ENCODE measurements at places on chromosomes 12 and 14.

DNA sequence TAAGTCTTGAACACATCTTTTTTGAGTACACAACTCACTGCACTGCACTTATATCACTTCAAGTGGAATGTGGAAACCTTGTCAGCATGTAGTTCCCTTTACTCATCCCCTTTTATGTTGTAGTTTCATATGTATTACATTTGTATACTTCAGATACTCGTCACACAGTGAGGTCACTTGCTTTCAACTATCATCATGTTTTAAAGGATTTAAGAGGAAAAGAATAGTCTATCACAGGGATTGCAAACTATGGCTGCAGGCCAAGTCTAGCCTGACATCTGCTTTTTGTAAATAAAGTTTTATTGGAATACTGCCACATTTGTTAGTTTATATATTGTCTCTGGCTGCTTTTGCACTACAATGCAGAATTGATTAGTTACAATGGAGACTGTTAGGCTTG is 24.3 kb downstream of the CNOT2 start:
- DNase-seq = no peak

GRCh38 chr14:50544911-50545310 is 12.5 kb upstream of the MAP4K5 start:
- DNase-seq = no peak

GRCh38 chr12:5715021-5715420 is 230.0 kb downstream of the ANO2 start:
- no peak for DNase-seq

GRCh38 chr12:121232163-121232562 is 22.2 kb downstream of the P2RX4 start:
- no peak for DNase-seq

DNA sequence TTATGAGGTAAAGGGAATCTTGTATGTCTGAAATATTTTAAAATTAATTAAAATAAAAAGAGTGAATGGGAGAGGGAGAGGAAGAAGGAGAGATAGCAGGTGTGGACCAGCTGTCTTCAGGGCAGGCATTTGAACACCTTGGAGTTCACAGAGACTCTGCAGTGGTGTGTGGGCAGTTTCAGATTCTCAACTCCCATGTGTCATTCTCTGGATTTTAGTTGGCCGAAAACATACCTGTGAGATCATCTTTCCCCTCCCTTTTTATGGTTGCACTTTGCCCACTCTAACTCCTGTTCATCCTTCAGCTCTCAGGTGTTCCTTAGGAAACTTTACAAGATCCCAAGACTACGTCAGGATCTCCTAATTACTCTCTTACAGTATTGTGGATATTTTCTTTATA is 108.1 kb downstream of the ERC1 start:
- no peak for DNase-seq

GRCh38 chr14:72948481-72949138 is 22.3 kb downstream of the DCAF4 start:
- DNase-seq = peak; percentile 51

- DNase-seq = no peak
Observed at GRCh38 chr12:101706403-101706802, 9.0 kb downstream of the CHPT1 start.

GRCh38 chr14:95123891-95124579 is 33.3 kb downstream of the DICER1 start:
- DNase-seq = no peak

DNA sequence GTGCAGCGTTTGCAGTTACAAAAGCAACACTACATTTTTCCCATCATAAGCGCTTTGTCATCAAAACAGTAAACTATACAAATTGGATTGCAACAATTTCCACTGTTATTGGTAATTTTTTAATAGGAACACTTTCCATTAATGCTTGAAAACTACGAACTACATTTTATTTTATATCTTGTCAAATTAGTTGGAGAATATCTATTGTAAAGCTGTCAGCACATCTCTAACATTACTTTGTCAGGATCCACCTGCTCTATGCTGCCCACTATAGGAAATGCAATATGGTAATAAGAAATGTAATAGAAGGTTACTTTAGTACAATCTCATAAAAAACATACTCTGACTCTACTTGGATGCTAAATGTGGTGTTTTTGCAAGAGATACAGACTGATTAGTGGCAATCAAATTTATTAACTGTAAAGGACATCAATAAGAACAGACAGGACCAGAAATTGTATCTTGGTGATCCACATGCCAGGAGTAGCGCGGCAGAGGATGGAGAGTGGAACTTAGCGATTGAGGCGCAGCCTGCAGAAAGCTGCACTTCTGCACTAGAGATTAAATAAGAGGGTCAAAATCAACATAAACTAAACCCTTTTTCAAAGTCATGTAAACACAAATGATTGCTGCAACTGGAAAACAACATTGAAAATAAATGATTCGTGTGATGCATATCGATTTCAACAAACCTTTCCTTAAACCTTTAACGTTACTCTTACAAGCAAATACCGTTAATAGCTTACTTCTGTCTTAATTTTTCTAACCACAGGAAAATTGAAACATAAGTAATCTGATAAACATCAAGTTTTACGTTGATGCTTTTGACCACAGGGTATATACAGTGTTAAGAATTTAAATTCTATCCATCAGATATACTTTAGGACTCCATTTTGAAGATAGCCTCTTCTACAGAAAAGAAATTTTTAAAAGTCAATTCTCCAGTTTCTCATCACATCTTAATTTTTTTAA is 3.6 kb upstream of the ARID2 start:
- peak; percentile 1 for DNase-seq

- DNase-seq = no peak
Observed at GRCh38 chr12:46212108-46212982, 56.5 kb downstream of the SLC38A1 start.

DNA sequence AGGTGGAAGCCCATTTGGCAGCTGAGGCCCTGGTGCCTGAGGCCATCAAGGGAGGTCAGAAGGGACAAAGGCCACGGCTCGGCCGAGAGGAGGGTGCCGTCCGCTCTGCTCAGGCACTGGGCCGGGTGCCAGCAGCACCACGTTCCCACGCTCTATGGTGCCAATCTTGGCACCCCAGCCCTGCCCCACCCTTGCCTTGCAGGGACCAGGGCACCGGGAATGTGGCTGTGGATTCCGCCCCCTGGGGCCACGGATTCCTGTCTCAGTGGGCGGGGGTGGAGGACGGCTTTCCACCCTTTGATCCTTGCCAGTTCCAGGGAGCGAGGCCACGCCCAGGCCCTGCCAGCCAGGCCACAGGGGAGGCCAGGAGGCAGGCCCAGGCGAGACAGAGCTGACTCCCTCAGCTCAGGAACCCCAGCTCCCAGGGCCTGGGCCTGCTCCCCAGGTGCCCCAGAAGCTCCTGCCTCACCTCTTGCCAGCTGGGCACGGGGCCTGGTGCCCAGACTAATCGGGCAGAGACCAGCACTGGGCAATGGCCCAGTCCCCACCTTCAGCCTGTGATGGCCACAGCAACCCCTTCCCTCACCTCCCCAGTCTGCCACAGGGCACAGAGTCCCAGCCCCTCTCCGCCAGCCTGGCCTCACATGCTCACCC is 26.4 kb upstream of the GPR132 start:
- DNase-seq = no peak

DNA sequence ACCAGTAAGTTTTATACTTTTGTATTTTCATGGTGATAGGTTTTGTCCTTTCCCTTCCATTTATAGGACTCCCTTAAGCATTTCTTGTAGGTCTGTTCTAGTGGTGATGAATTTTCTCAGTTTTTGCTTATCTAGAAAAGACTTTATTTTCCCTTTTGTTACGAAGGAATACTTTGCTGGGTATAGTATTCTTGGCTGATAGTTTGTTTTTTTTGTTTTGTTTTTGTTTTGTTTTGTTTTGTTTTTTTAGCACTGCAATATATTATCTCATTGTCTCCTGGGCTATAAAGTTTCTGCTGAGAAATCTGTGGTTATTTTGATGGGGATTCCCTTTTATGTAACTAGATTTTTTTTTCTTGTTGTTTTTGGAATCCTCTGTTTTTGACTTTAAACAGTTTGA is 67.7 kb downstream of the FBXO33 start:
- DNase-seq = no peak

- no peak for DNase-seq
Observed at GRCh38 chr12:131827961-131828534, at the start of gene MMP17. MMP17 (plus strand) TSS chr12:131828393; CDS start chr12:131828495, 102 bp downstream.

- no peak for DNase-seq
Observed at GRCh38 chr14:90442388-90442787, 45.6 kb downstream of the CALM1 start.

DNA sequence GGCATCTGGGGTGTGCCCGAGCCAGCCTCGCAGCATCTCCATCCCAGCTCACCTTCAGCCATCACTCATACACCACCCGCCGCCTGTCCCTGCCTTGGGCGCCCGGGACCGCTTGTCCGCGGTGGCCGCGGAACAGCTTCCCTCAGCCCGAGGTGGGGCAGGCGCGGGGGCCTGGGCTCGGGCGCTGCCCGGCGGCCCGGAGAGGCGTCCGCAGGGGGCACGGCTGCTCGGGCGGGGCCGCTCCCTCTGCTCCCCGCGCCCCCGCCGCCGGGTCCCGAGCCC is 430 bp downstream of the SLC41A2 start:
- no peak for DNase-seq

DNA sequence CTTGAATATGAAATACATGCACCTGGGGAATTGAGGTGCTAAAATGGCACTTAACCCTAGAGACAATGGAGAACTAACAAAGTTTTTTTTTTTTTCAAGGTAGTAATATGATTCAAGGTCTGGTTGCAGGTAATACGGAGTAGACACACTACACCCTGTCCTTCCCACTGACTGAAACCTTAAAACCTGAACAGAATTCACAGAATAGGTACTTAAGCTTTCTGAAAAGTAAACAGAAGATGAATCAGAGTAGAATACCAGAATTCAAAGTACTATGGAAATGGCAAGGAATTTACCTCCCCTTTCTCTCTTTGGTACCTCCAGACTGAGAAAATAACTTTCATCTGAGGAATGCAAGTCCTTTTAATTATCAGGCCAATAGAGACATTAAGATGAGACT is 87.2 kb downstream of the PAPLN start:
- no peak for DNase-seq

DNA sequence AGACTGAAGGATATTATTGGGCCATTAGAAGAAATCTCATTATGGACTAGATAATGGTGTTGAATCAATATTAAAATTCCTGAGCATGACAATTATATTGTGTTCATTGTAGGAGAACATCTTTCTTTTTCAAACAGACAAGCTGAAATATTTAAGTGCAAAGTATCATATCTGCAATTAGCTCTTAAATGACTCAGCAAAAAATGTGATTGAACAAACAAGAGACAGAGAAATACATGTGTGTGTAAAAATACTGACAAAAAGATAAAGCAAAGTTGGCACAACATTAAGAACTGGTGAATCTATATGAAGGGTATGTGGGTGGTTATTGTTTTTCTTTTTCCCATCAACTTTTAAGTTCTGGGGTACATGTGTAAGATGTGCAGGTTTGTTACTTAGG is 9.5 kb downstream of the CEP290 start:
- DNase-seq = no peak

DNA sequence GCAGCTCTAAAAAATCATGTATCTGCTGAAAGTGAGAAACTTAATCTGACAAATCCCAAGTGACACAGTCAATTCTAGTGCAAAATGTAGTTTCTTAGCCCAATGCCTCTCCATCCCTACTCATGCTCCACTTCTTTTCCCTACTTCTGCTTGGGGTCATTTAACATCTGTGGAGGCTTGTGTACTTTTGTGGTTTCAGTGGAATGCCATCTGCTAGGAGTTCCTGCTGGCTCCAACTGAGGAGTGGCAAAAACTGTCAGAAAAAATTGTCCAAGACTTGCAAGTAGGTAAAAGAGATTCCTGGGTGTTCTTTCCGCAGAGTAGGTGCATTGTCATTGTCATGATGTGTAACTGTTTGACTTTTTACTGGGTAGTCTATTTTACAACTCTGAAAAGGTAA is 12.5 kb upstream of the AVPR1A start:
- DNase-seq = no peak

- no peak for DNase-seq
Observed at GRCh38 chr14:91521061-91521640, 11.0 kb upstream of the PPP4R3A start.

DNA sequence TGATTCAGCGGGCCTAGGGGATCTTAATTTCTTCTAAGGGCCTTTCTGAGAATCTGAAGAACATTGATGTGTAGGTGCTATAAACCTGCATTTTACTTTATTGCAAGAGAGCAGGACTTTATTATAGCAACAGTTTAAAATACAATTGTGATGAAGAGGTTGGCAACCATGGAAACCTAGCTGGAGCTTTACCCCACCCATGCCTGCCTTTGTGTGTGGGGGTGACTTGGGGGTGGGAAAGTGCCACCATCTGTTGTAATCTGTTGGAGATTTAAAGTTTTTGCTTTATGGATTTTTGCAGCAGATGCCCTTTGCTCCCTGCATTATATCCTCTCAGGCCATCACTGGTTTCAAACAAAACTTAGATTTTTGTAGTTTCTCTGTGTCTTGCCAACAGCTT is 64.6 kb downstream of the ATG14 start:
- no peak for DNase-seq

DNA sequence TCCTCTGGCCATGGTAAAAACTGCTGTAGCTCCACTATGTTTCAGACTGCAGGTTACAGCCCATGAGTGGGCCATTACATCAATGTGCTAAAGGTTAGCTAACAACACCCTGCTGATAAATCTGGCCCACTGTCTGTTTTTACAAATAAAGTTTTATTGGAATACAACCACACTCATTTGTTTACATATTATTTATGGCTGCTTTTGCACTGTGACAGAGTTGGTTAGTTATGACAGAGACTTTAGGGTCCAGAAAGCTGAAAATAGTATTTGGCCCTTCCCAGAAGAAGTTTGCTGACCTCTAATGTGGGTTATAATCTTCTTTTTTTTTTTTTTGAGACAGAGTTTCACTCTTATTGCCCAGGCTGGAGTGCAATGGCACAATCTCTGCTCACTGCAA is 134.2 kb upstream of the PWP1 start:
- DNase-seq = no peak

DNA sequence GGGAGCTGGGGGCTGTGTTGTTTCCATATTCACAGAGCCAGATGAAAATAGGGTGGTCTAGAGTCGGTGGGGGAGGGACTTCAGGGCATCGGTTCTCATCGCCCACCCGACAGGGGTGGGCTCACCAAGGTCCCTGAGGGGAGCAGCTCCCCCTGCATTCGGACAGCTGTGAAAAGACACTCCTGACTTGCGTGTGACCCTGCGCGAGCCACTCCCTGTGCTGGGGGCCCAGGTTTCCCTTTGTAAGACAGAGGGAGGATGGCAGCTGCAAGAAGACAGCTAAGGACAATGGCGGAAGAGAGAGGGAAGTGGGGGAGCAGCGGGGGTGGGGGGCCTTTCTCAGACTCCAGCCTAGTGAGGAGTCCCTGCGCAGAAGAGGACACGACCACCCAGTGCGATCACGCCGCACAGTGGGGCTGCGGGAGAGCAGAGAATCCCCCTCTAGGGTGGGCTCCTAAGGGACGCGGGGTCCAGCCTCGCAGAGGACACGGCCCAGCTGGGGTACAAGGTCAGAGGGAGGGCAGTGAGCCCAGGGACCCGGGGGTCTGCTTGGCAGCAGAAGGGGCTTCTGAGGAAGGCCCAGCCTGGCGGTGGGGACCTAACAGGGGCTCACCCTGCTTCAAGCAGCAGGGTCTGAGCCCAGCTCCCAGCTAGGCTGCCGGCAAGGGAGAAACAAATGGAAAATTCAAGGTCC is 326.9 kb upstream of the DIO3 start:
- DNase-seq = no peak

All from hypothalamus (tissue), 51 donors.